ENCODE measurements at places on chromosomes 7 and 10.

DNA sequence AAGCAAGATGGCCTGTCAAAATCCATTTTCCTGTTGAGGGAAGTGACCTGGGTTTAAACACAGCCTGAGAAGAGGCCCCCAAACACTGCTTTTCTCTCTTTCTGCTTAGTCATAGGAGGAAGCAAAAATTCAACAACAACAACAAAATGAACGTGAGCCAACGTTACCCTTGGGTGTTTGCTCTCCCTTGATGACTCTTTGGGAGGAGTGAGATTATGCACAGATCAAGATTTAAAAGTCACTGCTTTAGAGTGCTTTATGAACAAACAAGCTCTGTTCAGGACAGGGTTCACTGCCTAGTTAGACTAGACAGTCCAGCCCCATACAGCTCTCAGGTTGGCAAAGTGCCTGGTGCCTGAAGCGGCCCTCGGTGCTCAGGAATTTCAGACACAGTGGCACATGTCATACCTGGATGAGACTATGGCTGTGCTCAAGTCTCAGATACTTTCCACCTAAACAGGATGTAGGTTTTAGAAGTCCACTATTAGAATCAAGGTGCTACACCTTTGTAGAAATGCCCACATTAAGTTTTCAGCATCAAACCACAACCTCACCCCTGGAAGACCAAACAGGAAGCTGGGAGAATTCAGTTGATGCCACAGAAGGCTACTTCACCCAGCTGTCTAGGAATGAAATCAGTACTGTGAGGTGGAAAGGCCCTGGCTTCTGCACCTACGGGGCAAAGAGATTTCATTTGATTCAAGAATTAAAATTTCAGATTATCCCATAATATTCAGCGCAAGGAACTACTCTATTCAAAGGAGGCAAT, 38.7 kb downstream of the DENND11 start:
- no peak for DNase-seq

- peak; percentile 77 for DNase-seq
Observed at GRCh38 chr10:32982911-32983909, 25.2 kb upstream of the ITGB1 start.

DNA sequence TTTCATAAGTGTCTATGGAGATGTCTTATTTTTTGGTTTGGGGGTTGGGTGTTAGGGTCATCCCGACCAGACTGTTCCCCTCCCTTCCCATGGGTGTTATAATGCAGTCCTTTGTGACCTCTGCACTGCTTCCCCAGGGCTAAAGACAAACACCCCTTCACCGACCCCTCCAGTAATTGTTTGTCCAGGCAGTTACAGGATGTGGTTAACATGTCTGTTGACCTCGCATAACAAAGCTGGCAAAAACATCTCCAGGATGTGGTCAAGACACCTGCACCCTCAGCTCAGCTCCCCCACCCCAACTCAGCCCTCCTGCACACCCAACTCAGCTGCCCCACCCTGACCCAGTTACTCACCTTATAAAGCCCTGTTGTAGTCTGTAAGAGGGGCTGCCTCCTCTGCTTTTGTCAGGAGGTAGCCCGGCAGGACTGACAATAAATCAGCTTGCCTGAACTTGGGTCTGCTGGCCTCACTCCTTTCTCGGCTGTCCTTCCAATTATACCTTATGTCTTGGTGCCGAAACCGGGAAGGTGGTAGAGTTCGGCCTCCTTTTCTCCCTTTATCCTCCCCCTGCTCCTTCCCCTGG, 102.2 kb downstream of the ZNF92 start:
- DNase-seq = no peak

DNA sequence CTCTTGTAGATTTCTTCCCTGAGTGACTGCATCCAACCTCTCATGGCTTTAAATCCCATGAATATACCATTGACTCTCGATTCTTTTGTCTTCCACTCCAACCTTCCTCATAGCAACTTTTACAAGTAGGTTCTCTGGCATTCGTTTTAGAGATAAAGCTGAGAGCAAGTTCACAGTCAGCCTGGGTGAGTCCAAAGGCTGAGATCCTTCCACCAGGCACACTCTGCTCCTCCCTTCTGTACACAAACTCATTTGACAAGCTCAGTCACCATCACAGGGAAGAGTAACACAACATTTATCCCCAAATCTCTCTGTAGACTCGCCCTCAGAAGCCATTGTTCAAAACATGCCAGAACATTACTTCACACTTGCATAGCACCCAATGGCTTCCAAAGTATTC, 10.9 kb downstream of the CTTNBP2 start:
- DNase-seq = no peak

DNA sequence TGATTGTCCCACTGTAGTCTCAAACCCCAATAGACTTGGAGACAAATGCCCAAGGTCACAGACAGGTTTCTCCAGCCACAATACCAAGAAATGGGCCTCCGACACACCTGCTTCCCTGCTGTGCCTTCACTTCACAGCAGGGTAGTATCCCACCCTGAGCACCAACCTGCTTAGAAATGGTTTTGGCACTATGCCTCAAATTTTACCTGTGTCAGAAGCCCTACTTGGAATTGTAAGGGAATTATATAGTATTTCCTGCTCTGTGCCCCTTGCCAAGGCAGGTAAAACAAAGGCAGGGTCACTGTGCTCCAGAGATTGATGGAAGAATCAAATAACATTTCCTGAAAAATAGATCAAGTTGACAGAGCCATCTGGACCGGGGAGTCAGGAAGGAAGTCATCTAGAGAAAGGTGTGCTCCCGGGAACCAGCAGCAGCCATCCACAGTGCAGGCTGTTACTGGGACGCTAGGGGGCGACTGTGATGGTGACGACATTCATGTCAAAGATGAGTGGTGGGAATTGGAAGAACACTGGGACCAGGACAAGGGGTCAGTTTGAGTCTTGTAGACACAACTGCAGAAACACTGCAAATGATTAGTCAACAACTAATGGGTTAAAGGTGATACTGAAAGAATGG, 117.8 kb upstream of the AKR1E2 start:
- no peak for DNase-seq

DNA sequence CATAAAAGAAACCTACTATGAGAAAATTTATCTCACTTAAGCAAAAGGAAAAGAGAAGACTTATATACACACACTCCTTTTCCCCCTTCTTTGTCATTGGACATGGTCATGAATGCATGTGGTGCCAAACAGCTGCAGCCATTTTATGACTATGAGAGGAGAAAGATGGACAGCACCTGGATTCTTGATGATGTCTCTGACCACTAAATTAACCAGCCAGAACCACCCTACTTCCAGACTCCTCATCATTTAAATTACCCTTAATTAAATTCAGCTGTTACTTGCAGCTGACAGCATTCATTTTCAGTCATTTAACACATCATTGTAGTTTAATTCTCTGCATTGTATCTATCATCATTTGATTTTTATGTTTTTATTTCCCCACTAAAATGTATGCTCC, 379.0 kb upstream of the HPS1 start:
- no peak for DNase-seq

DNA sequence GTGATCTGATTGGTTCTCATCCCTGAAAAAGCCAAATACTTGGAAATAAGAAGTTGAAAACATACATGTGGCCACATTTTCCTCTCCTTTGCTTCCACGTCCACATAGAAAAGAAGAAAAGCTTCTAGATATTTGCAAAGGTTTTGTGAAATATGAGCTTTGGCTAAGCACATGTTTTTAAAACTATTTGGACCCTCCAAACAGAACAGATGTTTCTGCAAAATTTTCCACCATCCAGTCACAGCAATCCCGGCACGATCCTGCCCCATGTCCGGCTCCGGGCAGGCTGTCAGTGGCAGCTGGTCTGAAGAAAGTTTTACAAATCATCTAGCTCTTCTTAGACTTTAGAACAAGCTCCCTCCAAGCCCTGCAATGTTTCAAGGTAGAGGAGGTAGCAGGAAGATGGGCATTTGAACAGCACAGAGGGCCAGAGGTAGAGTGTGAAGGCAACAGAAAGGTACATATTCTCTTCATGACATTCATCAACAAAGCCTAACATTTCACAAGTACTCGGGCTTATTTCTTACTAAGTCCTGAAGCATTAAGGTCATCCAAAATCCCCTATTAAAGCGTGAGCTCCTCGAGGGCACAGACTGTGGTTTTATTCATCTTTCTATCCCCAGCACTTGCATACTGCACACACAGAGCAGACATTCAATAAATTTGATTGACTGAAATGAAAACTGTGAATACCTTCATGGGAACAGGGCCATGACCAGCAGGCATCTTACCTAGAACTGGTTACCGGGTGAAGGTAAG, 110.1 kb downstream of the JAZF1 start:
- DNase-seq = peak; percentile 65

- no peak for DNase-seq
Observed at GRCh38 chr7:72035266-72035665, 376.9 kb downstream of the CALN1 start.

DNA sequence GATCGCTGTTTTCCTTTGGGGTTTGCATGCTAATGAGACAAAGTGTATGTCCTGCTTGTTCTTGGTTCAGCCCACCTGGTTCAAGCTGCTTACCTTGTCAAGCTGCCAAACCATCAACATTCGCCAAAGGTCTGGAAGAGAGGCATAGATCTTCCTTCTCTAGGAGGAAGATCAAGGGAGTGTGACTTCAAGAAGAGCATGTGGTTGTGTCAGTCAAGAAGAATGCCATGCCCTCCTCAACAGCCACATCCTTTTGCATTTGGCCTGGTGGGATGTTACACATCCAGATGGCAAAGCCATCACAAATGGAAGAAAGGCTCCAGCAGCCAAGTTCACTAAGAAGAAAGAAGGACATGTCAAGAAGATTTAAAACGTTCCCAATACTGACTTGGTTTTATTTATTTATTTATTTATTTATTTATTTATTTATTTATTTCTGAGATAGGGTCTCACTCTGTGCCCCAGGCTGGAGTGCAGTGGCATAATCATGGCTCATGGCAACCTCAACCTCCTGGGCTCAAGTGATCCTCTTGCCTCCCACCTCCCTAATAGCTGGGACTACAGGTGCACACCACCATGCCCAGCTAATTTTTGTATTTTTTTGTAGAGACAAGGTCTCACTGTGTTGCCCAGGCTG, 5.1 kb upstream of the PIP4K2A start:
- no peak for DNase-seq

GRCh38 chr7:39946693-39947092, 3.4 kb upstream of the CDK13 start:
- no peak for DNase-seq

DNA sequence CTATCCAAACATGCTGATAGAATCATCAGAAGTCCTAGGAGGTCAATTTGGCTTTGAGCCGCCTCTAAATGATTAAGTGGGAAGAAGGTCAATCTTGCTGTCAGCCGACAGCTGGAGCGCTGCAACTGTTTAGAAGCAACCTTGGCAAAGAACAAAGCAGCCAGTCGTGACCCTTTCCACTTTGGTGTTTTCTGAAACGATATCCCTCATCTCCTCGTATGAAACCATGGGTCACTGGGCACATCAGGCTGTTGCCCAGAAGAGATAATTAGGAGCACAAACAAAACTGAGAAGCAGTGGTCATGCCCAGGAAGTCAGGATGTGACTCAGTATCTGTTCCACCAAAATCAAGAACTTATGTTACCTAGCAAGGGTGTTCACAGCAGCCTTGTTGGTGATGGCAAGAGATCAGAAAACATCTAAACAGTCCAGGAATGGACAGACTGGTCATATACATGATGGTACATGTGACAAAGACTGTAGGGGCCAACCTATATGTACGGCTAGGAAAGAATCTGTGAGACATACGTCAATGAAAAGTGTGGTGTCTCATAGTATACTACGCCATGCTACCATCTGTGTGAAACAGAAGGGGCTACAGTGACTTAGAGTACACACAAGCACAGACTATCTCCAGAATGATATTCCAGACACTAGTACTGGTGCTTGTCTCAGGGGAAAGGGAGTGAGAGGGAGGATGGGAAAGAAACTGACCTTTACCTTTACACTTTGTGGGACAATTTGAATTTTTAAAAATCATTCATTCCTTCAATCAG, 22.4 kb downstream of the STN1 start:
- peak; percentile 60 for DNase-seq

- DNase-seq = no peak
Observed at GRCh38 chr7:15571301-15571878, 9.6 kb upstream of the AGMO start.

GRCh38 chr10:98106531-98106930, 27.9 kb upstream of the R3HCC1L start:
- no peak for DNase-seq

GRCh38 chr10:130010653-130011052, 46.6 kb upstream of the EBF3 start:
- no peak for DNase-seq

GRCh38 chr10:96612055-96612830, 25.4 kb upstream of the TM9SF3 start:
- DNase-seq = no peak

GRCh38 chr7:115634633-115635032, 395.9 kb downstream of the TFEC start:
- DNase-seq = no peak

DNA sequence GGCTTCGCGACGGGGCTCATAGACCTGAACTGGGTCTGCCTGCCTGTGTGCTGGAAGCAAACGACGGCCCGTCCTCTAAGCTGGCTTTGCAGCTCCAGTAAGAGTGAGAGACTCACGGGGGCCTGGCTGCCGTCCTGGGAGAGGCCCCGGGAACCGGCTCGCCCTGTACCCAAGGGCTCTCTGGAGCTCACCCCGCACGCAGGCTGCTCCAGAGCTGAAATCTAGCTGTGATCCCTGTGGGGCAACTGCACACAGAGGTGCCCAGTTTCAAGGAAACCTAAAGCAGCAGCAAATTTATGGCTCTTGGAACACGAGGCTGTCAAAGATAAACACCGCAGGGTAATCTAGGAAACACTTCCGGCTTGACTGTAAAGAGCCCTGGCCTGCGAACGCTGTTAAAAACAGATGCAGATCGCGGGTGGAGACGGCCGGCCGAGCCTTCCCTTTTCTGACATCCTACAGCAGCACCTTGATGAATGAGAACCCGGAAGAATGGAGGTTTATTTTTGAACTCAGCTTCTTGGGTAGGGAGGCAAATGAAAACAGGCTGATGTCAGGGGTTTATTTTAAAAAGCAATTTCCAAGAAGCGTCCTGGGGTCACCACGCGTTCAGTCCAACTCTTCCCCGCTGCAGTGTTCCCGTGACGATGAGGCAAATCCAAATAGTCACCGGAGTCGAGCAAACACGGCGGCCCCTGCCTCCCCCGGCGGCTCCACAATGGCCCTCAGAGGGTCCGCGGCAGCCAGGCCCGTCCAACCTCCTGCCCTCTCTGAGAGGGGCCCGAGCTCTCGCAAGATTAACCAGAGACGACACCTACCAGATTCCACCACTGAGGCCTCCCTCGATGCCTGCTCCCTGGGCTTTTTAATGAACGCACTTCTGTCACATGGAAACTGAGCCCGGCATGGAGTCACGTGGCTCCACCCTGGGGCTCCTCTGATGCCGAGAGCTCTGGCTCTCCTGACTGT, 29.6 kb downstream of the AMZ1 start:
- no peak for DNase-seq

DNA sequence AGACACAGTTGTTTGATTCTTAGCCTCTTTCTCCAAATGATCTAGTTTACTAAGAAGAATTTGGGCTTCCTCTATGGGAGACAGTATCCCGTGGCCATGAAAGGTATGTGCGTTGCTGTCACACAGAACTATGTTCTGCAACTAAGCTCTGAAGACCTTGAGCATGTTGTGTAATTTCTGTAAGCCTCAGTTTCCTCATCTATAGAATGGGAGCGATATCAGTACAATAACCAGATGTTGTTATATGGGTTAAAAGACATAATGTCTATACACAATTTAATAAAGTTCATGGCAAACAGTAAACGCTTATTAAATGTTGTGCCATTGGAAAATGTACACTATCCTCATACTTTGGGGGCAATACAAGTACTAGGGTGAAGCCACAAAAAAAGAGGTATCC, 185.5 kb upstream of the ASAH2 start:
- DNase-seq = no peak

- DNase-seq = no peak
Observed at GRCh38 chr7:135998081-135998480, 20.9 kb upstream of the MTPN start.

GRCh38 chr7:123498601-123499000, 35.8 kb downstream of the IQUB start:
- no peak for DNase-seq
